Regular cardiac myocyte (primary cell): ENCODE measurements at places on chromosomes 5 and 9. TPM values are rescaled to one million over a fixed set of nuclear protein-coding genes. Genes with fewer than 3 reads are reported as not detected.

ZDHHC12 gene
- 22.6 and 39.9 TPM in 2 replicates for total RNA-seq

PCDHA4 gene
- 0.19 and 0.85 TPM in 2 replicates for total RNA-seq

SHOC1 gene
- under 0.01 TPM in 2 replicates for total RNA-seq

CRHBP gene
- 9.2 and 200 TPM in 2 replicates for total RNA-seq

CDX1 gene
- total RNA-seq = 0.38 and 0.56 TPM in 2 replicates

CAMK4 gene
- total RNA-seq = 5.1 and 5.8 TPM in 2 replicates

IFNA6 gene
- total RNA-seq = not detected in 2 replicates

LCN6 gene
- total RNA-seq = not detected in 2 replicates

MARCOL gene
- total RNA-seq = not detected in 2 replicates

C9 gene
- total RNA-seq = 0.28 and 0.38 TPM in 2 replicates
